ENCODE measurements at places on chromosomes 12 and 14. TPM values are rescaled to one million over a fixed set of nuclear protein-coding genes. Genes with fewer than 3 reads are reported as not detected.

The IL31 gene
- not detected for total RNA-seq

DNA sequence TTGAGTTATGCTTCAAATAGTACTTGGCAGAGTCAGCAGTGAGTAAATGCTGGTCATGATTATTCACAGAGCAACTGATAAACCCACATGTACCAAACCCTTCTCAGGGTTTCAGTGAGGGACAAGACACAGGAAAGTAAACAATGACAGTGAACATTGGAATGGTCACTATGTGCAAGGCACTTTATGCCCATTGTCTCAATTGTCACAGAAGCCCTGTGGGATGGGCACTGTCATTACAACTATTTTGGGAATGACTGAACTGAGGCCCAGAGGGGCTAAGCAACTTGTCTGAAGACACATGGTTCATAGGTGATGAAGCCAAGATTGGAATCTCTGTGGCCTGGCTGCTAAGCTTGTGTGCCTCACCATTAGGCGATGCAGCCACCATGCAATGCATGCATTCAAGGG is 238.5 kb downstream of the RBM19 start:
- no peak for DNase-seq

- no peak for DNase-seq
Observed at GRCh38 chr14:73463411-73463810, 5.1 kb upstream of the NUMB start.

The PTGER2 gene
- not detected for total RNA-seq

The PRB2 gene
- total RNA-seq, result not detected

DNA sequence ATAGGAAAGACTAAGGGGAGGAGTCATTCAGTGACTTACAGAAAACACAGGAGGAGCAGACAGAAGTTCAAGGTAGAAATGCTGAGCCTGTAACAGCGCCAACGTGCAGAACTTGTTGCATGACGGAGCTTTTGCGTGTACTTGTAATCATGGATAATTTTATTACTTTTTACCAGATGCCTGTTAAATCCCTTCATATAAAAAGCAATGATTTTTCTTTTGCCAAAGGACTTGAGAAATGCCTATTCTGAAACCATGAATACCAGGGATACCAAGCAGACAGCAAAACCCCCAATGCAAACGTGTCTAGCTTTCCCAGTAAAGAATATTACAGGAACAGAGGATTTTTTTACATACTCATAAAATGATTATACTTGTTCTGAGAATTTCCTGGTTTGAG is 163.6 kb upstream of the GSC start:
- no peak for DNase-seq

The DPPA3 gene
- total RNA-seq, result not detected

- DNase-seq, result no peak
Observed at GRCh38 chr14:68551045-68551683, 241.7 kb downstream of the ZFP36L1 start.

- peak; percentile 51 for DNase-seq
Observed at GRCh38 chr14:22047115-22047514, 373.5 kb upstream of the OR4E1 start.

GRCh38 chr14:88895116-88895515 is 70.7 kb downstream of the TTC8 start:
- no peak for DNase-seq

- DNase-seq, result no peak
Observed at GRCh38 chr12:96120359-96121100, 73.6 kb upstream of the ELK3 start.

DNA sequence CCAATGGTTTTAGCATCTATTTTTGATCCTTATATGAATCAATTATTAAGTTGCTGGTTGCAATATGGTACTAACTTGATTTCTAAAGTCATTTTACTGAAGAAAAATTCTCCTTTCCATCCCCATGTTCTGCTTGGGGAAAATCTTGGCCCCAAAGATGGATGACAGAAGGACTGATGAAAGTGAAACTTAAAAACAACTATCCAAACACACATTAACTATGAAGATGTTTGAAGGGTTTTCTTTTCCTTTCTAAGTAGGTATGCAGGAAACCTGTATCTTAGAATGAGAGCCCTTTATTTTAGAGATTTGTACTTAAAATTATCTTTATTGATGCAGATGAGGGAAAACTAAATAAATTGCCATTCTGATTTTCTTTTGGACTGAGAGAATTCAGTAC is 5.9 kb downstream of the C12orf71 start:
- no peak for DNase-seq

GRCh38 chr12:38708466-38708865 is 196.9 kb downstream of the CPNE8 start:
- no peak for DNase-seq

DNA sequence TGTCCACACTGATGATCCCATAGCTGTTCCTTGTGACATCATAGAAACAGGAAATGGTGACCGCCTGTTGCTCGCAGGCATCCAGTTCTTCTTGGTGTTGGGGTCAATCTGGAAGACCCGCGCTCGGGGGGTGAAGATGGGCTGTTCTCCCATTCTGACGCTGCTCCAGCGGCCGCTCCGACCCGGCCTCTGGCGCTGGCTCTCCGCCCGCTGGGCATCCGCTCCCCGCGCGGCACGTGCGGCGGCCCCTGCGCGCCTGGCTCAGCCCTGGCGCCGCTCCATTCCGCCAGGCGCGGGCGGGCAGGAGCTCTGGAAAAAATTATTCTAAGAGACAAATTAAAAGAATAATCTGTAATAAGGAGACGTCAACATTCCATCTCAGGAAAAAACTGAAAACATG is 761.1 kb downstream of the TMEM121 start:
- no peak for DNase-seq

DNA sequence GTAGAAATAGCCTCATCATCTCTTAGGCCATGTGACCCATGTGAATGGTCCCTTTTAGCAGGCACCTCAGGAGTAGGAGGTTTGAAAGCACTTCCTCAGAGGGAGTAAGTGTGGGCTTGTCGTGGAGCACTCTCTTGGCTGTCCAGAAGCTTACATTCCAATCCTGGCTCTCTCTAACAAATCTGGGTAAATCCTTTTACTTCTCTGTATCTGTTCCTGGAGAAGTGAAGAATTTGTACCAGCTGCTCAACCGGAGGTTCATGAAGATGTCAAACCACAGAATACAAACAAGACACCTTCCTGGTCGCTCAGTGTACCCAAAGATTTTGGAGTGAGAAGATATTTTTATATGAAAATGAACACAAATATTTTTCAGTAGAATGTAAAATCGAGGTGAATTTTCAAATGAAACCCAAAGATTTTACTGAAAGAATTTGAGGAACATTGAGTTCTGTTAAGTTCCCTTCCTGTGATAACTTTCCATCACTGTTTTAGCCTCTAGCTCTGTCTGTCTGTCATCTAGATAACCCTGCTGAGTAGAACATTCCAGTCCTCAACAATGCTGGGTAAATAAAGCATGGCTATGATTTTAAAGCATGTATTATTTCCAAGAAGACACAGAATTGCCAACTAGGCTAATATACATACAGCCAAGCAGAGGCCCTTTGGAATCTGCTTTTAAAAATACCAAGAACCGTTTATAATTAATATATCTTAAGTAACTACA is 263.9 kb upstream of the RGS6 start:
- DNase-seq, result no peak

DNA sequence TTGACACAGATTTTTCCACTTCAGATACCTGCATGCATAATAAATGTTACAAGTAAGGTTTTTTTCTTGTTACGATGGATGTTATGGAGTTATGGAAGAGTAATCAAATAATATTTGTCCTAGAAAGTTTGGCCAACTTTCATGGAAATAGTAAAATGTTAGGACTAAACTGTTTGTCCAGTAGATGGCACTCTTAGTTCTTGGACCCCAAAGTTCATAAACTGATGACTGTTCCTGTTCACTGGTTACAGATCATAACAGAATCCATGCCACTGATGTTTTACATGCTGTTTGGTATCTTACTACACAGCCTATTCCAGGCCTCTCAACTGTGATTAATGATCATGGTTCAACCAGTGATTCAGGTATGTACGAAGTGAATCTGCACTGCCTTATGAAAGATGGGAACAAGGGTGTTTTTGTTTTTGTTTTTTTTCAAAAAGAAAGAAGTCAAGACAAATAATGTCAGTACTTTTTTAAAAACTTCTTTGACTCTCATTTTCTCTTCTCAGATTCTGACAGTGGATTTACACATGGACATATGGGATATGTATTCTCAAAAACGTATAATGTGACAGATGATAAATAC is 48.8 kb upstream of the SLCO1C1 start:
- DNase-seq, result peak; percentile 34

The BCAT1 gene
- 194 TPM for total RNA-seq

The ATF1 gene
- 54.7 TPM for total RNA-seq

- DNase-seq, result no peak
Observed at GRCh38 chr12:89073659-89074058, 278.6 kb downstream of the DUSP6 start.

The INHBE gene
- total RNA-seq, result 3.4 TPM

The SLC5A8 gene
- not detected for total RNA-seq

DNA sequence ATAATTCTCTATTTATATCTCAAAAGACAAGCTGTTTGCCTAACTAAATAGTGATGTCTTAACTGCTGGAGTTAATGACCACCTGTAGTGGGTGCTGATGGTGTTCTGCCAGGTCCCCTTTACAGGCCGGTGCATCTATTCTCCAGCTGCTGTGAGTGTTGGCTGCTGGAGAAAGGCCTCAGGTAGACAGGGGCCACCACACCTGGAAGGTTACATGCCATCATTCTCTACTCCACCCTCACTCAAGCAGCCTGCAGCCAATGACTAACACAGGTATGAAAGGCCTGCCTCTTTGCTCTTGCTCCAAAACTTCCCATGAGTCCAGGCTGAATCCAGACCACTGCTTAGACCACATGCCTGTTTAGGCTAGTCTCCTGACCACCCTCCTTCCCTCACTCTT is 73.9 kb downstream of the RPS6KA5 start:
- peak; percentile 11 for DNase-seq

The MFAP5 gene
- not detected for total RNA-seq

GRCh38 chr12:13602172-13602571 is 379.2 kb downstream of the GRIN2B start:
- DNase-seq, result no peak

- peak; percentile 52 for DNase-seq
Observed at GRCh38 chr12:6852651-6853354, 853 bp downstream of the USP5 start.

- no peak for DNase-seq
Observed at GRCh38 chr14:36221112-36221511, 44.6 kb upstream of the PTCSC3 start.

The KRR1 gene
- total RNA-seq, result 81.7 TPM

DNA sequence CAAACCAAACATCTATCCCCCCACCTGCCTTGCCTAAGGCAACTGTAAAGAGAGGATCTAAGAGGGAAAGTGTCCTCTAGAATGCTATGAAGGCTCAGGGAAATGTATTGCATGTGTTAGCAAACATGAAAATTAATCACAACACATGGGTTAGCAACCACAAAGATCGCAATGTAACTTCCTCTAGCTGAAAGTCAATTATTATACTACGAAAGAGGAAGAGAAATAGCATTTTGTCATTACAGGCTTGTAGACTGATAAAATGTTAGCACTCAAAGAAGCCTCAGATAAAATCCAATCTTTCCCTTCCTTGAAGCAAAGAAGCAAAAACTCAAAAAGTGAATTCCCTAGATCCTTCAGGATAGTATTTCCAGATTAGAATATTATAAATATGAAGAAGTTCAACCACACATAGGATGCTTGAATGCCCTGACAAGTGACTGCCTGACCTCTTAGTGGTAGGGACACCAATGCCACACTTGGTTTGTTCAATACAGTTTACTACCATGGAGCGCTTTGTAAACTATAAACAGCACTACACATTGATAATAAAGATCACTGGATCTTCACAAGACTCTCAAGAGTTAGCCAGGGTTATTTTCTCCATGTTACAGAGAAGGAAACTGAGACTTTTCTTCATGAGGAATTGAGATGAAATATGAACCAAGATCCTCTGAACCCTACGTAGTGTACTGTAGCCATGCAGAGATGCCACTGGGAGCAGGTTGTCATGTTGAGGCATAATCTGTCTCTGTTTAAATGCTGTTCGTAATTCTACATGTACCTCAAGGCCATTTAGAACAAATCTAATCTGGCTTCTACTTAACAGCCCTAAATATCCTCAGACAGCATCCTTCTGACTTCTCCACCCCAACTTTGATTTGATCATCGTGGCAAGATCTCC is 100.7 kb downstream of the ITPR2 start:
- peak; percentile 48 for DNase-seq

- no peak for DNase-seq
Observed at GRCh38 chr12:46516933-46517578, 144.5 kb upstream of the SLC38A2 start.

The CEP128 gene
- 137 TPM for total RNA-seq

- no peak for DNase-seq
Observed at GRCh38 chr14:53001787-53002378, 51.0 kb upstream of the FERMT2 start.

- no peak for DNase-seq
Observed at GRCh38 chr14:74179856-74180255, 59.4 kb upstream of the VSX2 start.

- no peak for DNase-seq
Observed at GRCh38 chr12:16119618-16120415, 157.7 kb downstream of the SLC15A5 start.

DNA sequence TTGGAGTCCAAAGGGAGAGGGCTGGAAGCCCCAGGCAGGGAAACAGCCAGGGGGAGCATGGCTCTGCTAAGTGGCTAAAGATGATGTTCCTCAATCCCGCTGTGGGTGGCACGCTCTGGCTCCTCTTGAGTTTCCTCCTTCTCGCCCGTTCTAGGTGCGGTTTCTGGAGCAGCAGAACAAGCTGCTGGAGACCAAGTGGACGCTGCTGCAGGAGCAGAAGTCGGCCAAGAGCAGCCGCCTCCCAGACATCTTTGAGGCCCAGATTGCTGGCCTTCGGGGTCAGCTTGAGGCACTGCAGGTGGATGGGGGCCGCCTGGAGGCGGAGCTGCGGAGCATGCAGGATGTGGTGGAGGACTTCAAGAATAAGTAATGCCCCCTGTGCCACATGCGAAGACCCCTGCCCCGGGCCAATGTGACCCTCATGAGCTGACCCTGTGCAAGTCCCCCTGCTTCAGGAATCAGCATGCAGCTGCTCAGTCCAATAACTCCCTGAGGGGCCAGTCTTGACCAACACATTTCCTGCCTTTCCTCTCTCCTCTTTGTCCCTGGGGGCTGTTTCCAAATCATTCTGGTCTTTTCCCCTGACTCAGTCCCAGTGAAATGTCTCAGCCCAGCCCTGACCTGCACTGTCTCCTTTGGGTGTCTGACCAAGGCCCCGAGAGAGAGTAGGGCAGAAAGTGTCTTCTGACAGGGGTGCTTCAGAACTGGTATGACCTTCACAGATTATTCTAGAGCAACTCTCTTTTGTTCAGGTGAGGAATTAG is 2.1 kb downstream of the KRT7 start:
- DNase-seq, result no peak

DNA sequence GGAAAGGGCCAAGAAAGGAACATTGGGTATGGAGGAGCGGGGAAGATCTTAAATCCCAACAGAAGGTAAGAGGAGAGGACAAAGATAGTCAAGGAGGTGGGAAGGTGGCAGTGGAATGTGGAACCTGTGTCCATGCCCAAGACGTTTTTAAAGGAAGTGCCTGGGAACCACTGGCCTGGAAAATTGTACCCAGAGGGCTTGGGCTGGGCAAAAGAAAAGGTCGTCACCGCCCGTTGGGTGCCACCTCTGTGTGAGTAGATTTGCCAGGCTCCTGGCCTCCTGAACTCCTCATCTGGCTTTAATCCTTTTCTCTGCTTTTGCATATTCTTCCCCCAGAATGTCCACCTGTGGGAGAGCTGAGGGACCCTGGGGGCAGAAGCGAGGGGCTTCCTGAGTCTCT is 32.6 kb downstream of the JDP2 start:
- no peak for DNase-seq

Data from OCI-LY7 (cell line).